ENCODE measurements at places on chromosomes 7 and 10.

- DNase-seq: no peak
These were observed 108.3 kb downstream of the TNS3 start for GRCh38 chr7:47473499-47474210.

GRCh38 chr10:79126351-79127080 is 57.8 kb downstream of the ZMIZ1 start:
- no peak for DNase-seq

DNA sequence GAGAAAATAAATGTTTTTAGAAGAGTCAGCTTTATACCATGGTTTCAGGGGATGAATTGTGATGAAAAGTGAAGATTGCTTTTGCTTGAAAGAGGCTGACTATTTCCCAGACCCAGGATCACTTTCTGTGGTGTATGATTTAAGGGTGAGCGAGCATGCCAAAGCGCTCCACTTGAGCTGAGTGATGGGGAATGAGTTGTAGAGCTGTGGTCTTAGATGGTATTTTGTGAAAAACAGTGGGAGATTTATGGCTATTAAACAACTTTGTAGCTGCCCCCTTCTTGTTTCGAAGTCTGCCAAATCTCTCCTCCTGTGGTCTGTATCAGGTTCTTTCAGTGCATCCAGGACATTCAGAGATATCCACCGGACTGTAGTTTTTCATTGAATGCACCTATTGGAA is 888.2 kb downstream of the LRMDA start:
- no peak for DNase-seq

GRCh38 chr7:101902680-101903514 is 85.5 kb downstream of the CUX1 start:
- DNase-seq: no peak

DNA sequence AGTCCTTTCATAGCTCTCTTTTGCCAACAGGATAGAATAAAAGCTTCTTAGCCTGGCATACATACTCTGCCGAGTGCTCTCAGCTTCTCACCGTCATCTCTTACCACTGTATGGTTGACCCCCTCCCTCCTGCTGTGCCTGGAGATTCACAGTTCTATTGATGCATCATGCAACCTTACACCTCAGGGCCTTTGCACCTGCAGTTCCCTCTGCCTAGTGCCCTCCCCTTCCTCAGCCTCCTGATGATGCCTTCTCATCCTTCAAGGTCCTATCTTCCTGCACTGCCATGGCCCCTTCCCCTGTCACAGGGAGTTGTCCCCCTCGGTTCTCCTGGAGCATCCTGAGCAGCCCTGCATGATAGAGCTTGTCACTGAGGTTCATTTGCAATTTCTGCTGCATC is 81.5 kb downstream of the CDH23 start:
- no peak for DNase-seq

- DNase-seq: no peak
These were observed 45.0 kb downstream of the ESYT2 start for GRCh38 chr7:158784270-158784669.

GRCh38 chr10:104353325-104354048 is at the start of gene CFAP58:
CFAP58 (plus strand) TSS chr10:104353833; CDS start chr10:104353898, 65 bp downstream.
- peak; percentile 90 for DNase-seq

- DNase-seq: no peak
These were observed 91.1 kb upstream of the PDGFA start for GRCh38 chr7:610531-611280.

DNA sequence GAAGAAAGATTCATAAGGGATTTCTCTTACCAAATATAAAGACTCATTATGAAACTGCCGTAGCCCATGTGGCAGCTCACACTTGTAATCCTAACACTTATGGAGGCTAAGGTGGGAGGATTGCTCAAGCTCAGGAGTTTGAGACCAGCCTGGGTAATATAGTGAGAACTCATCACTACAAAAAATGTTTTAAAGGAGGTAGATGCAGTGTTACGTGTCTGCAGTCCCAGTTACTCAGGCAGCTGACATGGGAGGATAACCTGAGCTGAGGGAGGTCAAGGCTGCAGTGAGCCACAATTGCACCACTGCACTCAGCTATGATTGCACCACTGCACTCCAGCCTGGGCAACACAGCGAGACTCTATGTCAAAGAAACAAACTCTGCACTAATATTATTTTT is 18.1 kb upstream of the DNA2 start:
- DNase-seq: no peak

DNA sequence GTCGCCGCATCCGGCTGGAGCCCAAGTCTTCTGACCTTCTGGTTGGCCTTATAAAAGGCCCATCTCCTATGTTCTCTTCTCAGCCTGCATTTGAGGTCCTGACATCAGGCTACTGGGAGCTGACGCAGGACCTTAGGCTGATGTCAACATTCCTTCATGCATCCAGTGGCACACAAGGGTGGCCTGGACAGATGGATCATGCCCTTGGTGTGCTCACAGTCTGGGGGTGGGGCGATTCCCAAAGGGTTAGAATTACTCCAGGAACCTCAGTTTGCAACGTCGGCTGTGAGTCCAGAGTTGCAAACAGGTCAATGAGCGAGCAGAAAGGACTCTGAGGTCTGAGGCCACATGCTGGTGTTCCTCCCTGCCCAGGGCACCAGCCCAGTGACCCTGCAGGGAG is 8.2 kb upstream of the CLIP2 start:
- no peak for DNase-seq
